Activated T-helper 1 cell treated with anti-CD3 and anti-CD28 coated beads, Interleukin-2, amount 50 U/mL, for 16 hours (primary cell): ENCODE measurements at places on chromosomes 2 and 18.

GRCh38 chr2:216281876-216282275 lies 90.4 kb downstream of the MARCHF4 start:
- no peak for DNase-seq

DNA sequence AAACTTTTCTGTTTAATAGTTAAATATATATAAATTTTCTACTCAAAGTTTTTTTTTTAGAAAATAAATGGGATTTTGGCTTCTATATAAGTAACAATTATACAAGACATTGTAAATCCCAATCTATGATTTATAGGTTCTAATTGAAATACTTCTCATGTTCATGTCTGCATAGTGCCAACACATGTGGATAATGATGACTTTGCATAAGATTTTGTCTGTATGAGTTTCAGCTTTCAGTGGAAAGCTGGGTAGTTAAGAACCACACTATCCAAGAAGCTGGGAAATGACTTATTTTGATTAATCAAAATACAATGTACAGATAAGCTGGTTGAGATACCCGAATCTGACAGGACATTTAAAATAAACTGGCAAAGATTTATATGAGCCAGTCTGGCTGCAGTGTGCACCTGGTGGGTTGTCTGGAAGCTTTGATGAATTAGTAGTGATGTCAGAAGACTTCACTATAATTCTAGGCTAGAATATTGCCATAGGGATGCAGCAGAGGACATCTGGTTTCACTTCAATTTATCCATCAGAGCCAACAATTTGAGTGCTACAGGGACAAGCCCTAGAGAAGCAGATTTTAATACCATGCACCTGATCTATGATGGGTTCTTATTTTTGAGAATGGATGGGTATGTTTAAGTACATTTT lies 45.4 kb downstream of the EML6 start:
- DNase-seq = no peak

DNA sequence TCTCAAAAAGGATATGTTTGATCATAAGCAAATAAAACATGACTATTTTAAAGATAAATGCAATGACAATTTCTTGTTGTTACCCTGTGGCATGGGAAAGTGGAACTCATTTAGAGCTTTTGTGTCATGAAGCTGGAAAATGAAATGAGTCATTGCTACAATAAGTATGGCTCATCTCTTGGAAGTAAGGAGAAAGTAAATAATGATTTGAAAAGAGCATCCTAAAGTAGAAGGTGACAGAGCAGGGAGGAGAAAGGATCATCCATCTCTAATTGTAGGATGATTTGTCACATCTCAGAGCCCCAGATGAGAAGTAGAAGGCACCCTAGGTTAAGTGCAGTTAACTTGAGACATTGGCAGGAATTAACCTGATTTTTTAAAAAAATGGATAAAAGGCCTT lies 200.5 kb downstream of the CPS1 start:
- DNase-seq = no peak

GRCh38 chr18:57077786-57078552 lies 68.9 kb upstream of the BOD1L2 start:
- DNase-seq = no peak

DNA sequence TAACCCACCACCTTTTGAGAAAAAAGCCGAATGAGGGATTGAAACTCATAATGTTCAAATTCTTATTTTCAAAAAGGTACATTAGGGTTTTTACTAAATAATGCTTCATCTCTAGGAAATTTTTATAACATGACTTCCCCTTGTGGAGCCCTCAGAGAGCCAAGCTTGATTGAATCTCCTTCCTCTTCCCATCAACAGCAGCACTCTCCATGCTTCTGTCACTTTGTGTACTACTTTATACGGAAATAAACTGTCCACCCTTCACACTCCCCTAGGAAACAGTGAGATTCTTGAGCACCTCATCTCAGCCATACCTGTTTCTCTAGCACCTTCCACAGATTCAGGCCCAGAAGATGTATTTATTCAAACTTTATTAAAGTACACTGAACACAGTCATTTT lies 51.8 kb downstream of the TFPI start:
- DNase-seq = no peak

DNA sequence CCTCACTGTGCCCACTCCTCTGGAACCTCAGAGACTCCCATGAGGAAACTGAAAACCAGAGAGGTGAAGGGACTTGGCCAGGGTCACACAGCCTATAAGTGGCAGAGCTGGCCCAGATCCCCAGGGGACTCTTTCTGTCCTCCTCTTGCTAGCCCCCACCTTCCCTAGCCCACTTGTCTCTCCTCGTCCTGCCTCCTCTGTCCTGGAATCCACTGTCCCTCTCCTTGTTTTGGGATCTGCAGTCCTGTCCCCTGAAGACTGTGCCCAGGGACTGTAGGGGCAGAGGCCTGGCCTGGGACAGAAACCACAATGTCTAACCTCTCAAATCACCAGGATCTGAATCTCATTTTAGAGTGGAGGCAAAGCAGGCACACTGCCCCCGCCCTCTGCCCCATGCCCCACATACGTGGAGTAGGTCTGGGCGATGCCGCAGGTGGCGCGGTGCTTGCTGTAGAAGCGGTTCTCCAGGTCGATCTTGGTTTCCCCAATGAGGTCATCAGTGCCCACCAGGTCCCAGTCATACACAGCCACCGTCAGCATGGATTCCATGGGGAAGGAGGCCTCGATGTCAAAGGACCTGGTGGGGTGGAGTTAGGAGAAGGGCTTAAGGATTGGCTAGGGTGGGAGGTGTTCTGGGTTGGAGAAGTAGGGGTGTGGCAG lies 12.5 kb downstream of the OTOF start:
- no peak for DNase-seq

GRCh38 chr2:121521359-121521758 lies 9.3 kb upstream of the RNU4ATAC start:
- DNase-seq = no peak

GRCh38 chr2:102442967-102443828 lies 20.2 kb downstream of the IL18RAP start:
- no peak for DNase-seq

GRCh38 chr2:10978090-10978670 lies 66.4 kb downstream of the KCNF1 start:
- no peak for DNase-seq

GRCh38 chr2:231924889-231925275 lies 1.3 kb downstream of the NPPC start:
- no peak for DNase-seq

- DNase-seq = no peak
Observed at GRCh38 chr18:48571639-48572384, 33.0 kb downstream of the CTIF start.

DNA sequence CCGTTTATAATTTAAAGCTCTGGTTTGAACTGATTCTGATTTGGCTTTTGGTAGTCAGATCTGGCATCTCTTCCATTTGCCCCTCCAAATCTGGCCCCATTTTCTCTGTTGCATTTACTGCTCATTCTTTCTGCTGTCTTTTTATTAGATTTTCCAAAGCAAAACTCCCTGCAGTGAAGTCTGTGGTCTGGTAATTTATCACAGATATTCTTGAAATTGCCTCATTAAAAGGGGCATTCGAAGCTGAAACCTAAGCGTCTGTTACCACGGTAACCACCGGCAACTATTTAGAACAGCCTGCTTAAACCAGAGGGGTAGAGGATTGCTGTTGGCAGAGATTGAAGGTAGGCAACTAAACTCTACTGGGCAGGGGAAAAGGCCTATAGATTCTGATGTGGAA lies 111.5 kb upstream of the UPP2 start:
- no peak for DNase-seq

DNA sequence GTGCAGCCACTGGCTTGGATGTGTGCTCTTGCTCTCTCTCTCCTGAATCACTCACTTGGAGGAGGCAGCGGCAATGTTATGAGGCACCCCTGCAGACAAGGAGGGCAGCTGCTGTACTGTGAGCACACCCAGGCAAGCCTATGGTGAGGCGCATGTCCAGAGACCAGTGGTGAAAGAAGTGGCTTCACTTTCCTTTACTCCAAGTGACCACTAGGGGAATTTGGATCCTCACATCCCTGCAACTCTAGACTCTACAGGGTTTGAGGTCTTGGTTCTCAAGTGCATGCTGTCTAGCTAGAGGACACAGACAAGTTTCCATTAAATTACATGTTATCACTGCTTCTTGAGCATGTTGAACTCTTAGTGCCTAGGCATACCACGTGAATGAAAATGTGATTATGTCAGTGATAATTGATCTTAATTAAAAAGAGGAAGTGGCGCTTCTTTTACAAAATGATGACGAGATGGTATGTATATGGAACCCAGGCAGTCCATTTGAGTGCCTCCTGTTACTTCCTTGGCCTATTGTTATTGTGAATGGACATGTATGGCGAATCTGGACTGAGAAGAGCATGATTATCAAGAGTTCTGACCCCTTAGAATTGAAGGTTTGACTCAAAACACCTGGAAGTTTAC lies 181.0 kb upstream of the CDH2 start:
- no peak for DNase-seq

DNA sequence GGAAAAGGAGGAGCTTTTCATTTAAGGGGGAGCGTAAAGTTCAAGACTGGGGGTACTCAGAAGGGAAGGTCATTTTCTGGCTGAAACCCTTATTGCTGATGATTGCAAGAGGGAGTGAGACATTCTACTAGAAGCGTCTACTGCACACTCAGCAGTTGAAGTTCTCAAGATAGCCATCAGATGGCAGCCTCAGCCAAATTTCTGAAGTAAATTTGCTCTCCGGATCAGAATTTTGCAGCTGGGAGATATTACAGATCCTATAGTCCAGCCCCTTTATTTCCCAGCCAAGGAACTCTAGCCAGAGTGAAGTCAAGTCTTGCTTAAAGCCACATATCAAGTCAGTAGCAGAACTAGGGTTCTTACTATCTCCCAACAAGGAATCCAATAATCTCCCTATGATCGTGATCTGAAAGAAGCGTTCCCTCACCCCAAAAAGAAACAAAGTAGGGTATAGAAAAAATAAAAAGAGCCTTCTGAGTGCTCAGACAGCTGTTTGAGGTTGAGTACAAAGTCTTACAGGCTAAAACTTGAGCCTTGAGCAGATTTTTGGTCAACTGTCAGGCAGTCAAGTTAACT lies 24.0 kb downstream of the RAX start:
- no peak for DNase-seq

- no peak for DNase-seq
Observed at GRCh38 chr2:96702098-96702785, 37.6 kb downstream of the LMAN2L start.

- no peak for DNase-seq
Observed at GRCh38 chr2:186687807-186688211, 6.1 kb upstream of the FAM171B start.

- DNase-seq = no peak
Observed at GRCh38 chr2:27171351-27171848, 22.6 kb downstream of the TCF23 start.

DNA sequence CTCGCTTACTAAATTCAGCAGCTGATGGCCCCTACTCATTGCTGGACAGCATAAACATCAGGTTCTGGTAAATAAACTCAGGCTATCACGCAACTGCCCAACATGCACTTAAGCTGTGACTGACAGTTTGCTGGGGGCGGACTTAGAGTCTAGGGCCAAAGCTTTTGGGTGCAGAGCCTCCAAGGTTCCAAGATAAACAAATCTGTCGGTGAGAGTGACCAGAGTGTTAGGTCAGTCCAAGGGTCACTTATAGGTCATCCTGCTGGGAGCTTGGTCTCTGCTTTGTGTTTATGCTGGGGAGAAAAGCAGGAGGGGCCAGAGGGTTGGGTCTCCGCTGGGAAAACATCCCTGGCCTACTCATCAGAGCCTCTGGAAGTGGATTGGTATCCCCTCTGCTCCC lies 188.6 kb upstream of the GATA6 start:
- no peak for DNase-seq

GRCh38 chr2:46645681-46646162 lies 166.4 kb downstream of the TMEM247 start:
- DNase-seq = no peak
